ENCODE measurements at places on chromosomes 16 and 17. TPM values are rescaled to one million over a fixed set of nuclear protein-coding genes. Genes with fewer than 3 reads are reported as not detected.

The ZNF205 gene
- total RNA-seq: not detected

GRCh38 chr16:21001262-21001661, 100.7 kb downstream of the LYRM1 start:
- peaks cover 8% of the 10 kb centered on the region for H3K27me3 ChIP-seq
- H3K4me1 ChIP-seq: no peaks in the 10 kb centered on the region
- H3K27ac ChIP-seq: no peak overlapping the region
- H3K4me3 ChIP-seq: no peak overlapping the region

The CDH13 gene
- not detected for total RNA-seq

DNA sequence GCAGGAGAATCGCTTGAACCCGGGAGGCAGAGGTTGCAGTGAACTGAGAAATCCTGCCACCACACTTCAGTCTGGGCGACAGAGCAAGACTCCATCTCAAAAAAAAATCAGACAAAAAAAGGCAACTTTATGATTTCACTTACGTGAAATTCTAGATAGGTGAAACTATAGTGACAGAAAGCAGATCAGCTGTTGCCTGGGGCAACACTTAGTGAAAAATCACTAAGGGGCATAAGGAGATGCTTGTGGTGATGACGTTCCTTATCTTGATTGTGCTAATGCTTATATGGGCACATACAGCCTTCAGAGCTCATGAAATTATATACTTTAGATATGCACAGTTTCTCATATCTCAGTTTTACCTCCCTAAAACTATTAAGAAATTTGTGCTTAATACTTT, 41.6 kb upstream of the SLC5A10 start:
- no peak for DNase-seq
- H3K27me3 ChIP-seq: no peaks in the 10 kb centered on the region

The NLGN2 gene
- total RNA-seq: 0.66 TPM

The RAB40B gene
- total RNA-seq: 2.0 TPM

DNA sequence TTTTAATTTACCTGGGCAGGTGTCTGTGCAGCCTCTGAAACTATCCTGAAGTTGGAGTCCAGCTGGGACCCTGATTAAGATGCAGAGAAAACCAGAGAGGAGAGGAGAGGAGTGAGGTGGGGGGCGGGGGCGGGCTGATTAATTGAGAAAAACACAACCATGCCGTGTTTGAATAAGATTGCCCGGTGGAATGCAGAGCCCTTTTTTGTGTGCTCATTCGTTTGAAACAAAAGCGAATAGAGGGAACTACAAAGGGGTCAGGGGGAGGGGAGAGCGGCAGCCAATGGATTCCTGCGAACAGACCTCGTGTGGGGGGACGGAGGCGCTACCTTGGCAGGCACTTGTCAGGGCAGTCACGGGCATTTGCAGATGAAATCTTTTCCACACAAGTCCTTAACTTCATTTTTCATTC, 355.8 kb downstream of the SOX9 start:
- H3K27me3 ChIP-seq: peaks cover 21% of the 10 kb centered on the region
- no peaks in the 10 kb centered on the region for H3K4me1 ChIP-seq
- no peak for DNase-seq
- H3K4me3 ChIP-seq: no peak overlapping the region
- H3K36me3 ChIP-seq: no peaks in the 10 kb centered on the region

DNA sequence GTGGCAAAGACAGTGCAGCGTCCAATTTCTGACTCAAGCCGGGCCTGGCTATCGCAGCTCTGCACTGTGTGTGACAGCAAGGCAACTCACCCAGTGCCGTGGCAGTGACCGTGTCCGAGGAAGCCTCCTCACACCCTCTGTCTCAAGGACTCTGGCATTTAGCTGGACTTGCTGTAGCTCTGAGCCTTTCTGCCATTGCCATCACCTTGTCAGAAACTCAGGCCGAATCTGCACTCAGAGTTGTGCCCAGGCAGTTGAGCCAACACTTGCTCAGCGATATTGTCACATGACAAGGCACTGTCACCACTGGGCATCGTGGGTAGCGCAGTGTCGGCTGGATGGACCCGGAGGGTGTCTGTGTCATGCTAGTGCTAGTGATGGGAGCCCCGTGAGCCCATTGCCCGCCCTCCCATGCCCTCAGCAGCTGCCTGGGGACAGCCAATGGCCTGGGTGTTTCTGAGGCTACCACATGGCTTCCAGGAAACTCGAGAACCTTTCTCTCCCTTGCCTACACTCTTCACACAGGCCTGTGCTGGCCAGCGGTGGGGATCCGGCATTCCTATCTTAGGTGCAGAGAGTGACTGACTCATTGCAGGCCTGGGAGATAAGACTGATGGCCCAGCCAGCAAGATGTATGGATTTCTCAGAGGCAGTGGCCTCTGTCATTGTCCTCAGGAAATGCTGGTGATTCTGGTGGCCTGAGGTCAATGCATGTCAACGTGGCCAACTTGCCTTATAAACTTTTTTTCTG, 22.1 kb upstream of the STH start:
- H3K27ac ChIP-seq: peak overlapping the region; percentile 18
- DNase-seq: no peak
- H3K27me3 ChIP-seq: no peaks in the 10 kb centered on the region
- H3K36me3 ChIP-seq: no peaks in the 10 kb centered on the region
- H3K4me3 ChIP-seq: no peak overlapping the region
- H3K4me1 ChIP-seq: peaks cover 31% of the 10 kb centered on the region

DNA sequence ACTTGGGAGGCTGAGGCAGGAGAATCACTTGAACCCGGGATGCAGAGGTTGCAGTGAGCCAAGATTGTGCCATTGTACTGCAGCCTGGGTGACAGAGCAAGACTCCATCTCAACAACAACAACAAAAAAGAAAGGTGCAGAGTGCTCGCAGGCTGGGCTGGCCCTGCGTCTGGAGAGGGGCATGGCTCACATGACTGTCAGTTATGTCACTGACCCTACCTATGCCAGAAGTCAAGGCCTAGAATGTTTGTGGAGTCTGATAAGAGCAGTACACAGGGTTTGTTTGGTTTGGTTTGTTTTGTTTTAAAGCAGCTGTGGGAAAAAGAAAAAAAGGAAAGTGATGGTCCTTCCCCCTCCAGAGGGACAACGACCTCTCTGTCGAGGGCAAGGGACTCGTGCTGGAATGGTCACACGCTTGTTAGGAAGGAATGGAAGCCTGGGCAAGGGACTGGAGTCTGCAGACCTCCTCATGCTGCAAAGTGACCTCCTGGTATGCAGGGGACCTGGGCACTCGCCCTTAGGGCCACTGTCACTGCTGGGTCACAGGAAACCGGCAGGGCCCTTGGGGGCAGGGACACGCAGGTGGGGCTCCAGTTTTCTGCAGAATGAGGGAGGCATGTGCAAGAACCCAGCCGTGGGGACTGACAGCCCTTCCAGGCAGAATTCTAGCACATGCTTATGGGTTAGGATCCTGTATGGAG, 10.1 kb upstream of the OSGIN1 start:
- no peak overlapping the region for H3K4me3 ChIP-seq
- peaks cover 4% of the 10 kb centered on the region for H3K4me1 ChIP-seq
- no peak for DNase-seq
- H3K36me3 ChIP-seq: no peaks in the 10 kb centered on the region
- H3K27me3 ChIP-seq: no peaks in the 10 kb centered on the region

DNA sequence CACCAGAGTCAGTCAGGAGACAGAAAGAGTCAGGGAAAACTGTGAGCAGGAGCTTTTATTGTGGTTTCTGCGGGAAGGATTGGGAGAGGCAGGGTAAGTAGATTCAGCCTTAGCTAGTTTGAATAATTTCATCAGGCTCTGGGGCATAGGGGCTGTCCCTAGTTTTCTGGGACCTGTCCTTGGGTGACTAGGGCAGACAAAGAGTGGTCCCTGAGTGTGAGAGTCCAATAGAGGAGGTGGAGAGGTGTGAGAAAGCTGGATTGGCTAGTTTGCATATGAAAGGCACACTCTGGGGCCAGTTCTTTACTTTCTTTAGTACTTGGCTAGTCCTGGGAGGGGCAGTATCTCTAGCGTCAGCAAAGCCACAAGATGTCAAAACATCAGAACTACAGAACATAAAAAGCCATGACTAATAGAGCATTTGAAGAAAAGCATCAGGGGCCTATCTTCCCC, 255.6 kb downstream of the HS3ST3A1 start:
- no peak overlapping the region for H3K27ac ChIP-seq
- H3K27me3 ChIP-seq: no peaks in the 10 kb centered on the region
- H3K4me3 ChIP-seq: no peak overlapping the region
- DNase-seq: no peak
- H3K36me3 ChIP-seq: no peaks in the 10 kb centered on the region
- H3K4me1 ChIP-seq: no peaks in the 10 kb centered on the region

DNA sequence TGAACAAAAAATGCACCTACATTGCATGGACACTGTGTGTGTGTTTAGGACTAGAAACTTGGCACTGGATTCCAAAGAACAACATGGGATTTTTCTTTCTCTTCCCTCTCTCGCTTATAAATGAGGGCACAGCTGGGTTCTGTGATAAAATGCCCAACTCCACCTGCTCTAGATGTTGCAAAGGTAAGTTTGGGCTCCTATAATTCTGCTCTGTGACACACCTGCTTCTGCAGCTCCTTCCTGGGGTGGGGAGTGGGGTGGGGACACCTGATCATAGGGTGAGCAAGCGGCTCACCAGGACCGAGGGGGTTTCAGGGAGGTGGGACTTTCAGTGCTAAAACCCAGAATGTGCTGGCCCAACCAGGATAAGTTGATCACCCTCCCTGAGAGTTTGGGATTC, 104.3 kb downstream of the AXIN2 start:
- H3K27ac ChIP-seq: no peak overlapping the region
- no peak overlapping the region for H3K4me3 ChIP-seq
- no peaks in the 10 kb centered on the region for H3K36me3 ChIP-seq
- peaks cover 2% of the 10 kb centered on the region for H3K27me3 ChIP-seq

- H3K4me3 ChIP-seq: no peak overlapping the region
- H3K4me1 ChIP-seq: peaks cover 27% of the 10 kb centered on the region
- H3K36me3 ChIP-seq: peaks cover 11% of the 10 kb centered on the region
- H3K27me3 ChIP-seq: no peaks in the 10 kb centered on the region
- DNase-seq: no peak
Observed at GRCh38 chr16:4529085-4530060, 9.2 kb downstream of the CDIP1 start.

DNA sequence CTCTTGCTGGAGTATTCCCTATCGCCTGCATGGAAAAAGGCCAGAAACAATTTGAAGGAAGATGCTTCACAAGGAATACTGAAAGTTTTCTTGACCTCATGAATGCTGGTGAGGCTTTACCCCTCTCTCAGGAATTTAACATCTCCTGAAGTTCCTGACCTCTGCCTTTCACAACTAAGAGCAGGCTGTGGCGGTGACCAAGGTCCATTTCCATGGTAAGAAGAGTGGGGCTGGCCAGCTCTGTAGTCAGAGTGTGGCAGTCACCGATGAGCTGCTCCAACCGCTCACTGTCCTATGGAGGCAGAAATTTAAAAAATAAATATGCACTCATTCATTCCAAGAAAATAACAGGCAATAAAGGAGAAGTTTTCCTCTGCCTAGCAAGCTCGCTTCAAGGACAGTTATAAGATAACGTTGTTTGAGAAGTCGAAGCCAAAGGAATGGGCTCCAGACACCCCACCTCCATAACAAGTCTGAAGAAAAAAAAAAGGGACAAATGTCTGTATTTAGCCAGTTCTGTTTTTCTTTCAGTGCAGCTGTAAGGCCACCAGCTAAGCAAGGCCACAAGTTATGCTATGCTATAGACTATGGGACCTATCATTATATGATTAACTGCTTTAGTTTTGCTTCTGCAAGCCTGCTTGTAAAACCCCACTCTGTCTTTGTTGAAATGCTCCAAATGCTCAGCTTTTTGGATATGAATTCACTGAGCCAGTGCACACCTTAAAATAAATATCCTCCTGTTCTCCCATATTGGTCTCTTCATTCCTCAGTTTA, 6.0 kb upstream of the CCL4L2 start:
- DNase-seq: no peak
- no peaks in the 10 kb centered on the region for H3K36me3 ChIP-seq
- peaks cover 41% of the 10 kb centered on the region for H3K4me1 ChIP-seq

The HOXB9 gene
- 0.13 TPM for total RNA-seq

- H3K27me3 ChIP-seq: no peaks in the 10 kb centered on the region
- no peak overlapping the region for H3K27ac ChIP-seq
- no peaks in the 10 kb centered on the region for H3K4me1 ChIP-seq
- H3K36me3 ChIP-seq: no peaks in the 10 kb centered on the region
Observed at GRCh38 chr17:50087246-50087911, 7.8 kb upstream of the PDK2 start.

The HOXB1 gene
- not detected for total RNA-seq

DNA sequence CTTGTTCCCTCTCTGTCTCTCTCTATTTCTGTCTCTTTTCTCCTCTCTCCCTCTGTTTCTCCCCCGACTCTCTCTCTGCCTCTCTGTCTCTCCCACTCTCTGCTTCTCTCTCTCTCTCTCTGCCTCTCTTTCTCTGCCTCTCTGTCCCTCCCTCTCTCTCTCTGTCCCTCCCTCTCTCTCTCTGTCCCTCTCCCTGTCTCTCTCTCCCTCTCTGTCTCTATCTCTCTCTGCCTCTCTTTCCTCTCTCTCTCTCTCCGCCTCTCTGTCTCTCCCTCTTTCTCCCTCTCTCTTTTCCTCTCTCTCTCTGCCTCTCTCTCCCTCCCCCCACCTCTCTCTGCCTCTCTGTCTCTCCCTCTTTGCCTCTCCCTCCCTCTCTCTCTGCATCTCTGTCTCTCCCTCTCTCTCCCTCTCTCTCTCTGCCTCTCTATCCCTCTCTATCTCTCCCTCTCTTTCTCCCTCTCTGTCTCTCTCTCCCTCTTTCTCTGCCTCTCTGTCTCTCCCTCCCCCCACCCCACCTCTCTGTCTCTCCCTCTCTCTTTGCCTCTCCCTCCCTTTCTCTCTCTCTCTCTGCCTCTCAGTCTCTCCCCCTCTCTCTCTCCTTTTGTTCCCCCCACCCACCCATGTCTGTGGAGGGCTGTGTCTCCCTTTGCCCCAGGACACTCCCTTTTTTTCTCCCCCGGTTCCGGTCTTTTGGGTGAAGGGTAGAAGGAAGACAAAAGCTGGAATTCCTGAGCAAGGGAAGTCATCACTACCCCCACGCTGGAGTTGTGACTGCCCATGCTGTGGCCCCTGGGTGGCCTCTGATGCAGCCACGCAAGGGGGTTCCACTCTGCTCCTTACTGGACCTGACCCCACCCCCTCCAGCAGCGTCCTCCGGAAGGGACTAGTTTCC, 27.1 kb upstream of the MGAT5B start:
- H3K36me3 ChIP-seq: no peaks in the 10 kb centered on the region
- DNase-seq: no peak
- H3K4me3 ChIP-seq: no peak overlapping the region
- peaks cover 37% of the 10 kb centered on the region for H3K27me3 ChIP-seq
- H3K27ac ChIP-seq: no peak overlapping the region
- H3K4me1 ChIP-seq: peaks cover 23% of the 10 kb centered on the region

The TMEM106A gene
- 46.0 TPM for total RNA-seq

GRCh38 chr17:20206068-20206467, 196.9 kb downstream of the SPECC1 start:
- no peak overlapping the region for H3K27ac ChIP-seq
- H3K36me3 ChIP-seq: no peaks in the 10 kb centered on the region
- H3K27me3 ChIP-seq: no peaks in the 10 kb centered on the region
- no peak for DNase-seq
- no peaks in the 10 kb centered on the region for H3K4me1 ChIP-seq
- H3K4me3 ChIP-seq: no peak overlapping the region

DNA sequence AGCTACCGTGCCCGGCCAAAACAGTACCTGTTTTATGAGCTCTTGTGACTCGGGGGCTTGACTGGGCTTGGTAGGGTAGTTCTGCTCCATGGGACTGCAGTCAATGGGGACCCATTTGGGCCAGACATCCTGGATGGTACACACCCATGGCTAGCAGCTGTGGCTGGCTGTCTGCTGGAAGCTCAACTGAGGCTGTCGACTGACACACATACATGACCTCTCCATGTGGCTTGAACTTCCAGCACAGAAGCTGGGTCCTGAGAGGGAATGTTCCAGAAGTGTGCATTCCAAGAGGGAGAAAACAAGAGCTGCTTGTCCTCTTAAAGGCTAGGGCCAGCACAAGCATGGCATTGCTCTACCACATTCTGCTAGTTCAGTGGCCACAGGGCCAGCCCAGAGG, 14.9 kb upstream of the NKD1 start:
- peaks cover 22% of the 10 kb centered on the region for H3K27me3 ChIP-seq
- DNase-seq: no peak
- H3K4me1 ChIP-seq: no peaks in the 10 kb centered on the region
- no peak overlapping the region for H3K4me3 ChIP-seq
- H3K36me3 ChIP-seq: no peaks in the 10 kb centered on the region

Data from activated B cell treated with CpG ODN at 0.5 μM for 24 hours (primary cell).